ENCODE measurements at places on chromosomes 7 and 10. TPM values are rescaled to one million over a fixed set of nuclear protein-coding genes. Genes with fewer than 3 reads are reported as not detected.

- DNase-seq = no peak
- peaks cover 77% of the 10 kb centered on the region for H3K27me3 ChIP-seq
- H3K36me3 ChIP-seq = peaks cover 11% of the 10 kb centered on the region
- H3K27ac ChIP-seq = peak overlapping the region; percentile 30
Measured at GRCh38 chr10:76111986-76112825, 680.8 kb downstream of the LRMDA start.

DNA sequence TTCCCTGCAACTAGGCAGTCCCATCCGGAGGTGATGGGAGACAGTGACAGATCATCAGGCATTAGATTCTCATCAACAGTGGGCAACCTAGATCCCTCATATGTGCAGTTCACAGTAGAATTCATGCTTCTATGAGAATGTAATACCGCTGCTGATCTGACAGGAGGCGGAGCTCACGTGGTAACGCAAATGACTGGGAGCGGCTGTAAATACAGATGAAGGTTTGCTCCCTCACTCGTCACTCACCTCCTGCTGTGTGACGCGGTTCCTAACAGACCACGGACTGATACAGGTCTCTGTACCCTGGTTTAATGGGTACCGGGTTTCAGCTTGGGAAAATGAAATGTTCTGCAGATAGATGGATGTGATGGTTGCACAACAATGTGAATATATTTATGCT is 47.8 kb upstream of the PIK3AP1 start:
- no peaks in the 10 kb centered on the region for H3K4me1 ChIP-seq
- DNase-seq = no peak
- peaks cover 7% of the 10 kb centered on the region for H3K27me3 ChIP-seq
- H3K36me3 ChIP-seq = no peaks in the 10 kb centered on the region
- no peak overlapping the region for H3K4me3 ChIP-seq

DNA sequence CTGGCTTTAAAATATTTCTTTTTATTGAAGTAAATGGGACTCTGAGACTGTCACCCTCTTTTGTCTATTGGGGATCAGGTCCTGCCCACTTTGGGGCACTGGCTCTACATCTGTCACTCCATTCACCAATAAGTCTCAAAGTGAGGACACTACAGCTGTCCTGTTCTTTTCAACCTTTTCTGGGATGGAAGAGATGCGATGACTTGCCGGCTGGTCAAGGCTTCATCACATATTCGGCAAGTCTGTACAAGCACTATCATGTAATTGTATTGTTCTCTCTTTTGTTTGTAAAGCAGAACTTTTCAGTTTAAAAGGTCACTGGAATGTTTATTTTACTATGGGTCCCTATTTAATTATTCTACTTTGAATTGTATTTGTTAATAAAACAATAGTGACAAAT is 17.7 kb upstream of the SP8 start:
- H3K27ac ChIP-seq = no peak overlapping the region
- peaks cover 56% of the 10 kb centered on the region for H3K27me3 ChIP-seq
- no peaks in the 10 kb centered on the region for H3K4me1 ChIP-seq
- H3K36me3 ChIP-seq = no peaks in the 10 kb centered on the region

DNA sequence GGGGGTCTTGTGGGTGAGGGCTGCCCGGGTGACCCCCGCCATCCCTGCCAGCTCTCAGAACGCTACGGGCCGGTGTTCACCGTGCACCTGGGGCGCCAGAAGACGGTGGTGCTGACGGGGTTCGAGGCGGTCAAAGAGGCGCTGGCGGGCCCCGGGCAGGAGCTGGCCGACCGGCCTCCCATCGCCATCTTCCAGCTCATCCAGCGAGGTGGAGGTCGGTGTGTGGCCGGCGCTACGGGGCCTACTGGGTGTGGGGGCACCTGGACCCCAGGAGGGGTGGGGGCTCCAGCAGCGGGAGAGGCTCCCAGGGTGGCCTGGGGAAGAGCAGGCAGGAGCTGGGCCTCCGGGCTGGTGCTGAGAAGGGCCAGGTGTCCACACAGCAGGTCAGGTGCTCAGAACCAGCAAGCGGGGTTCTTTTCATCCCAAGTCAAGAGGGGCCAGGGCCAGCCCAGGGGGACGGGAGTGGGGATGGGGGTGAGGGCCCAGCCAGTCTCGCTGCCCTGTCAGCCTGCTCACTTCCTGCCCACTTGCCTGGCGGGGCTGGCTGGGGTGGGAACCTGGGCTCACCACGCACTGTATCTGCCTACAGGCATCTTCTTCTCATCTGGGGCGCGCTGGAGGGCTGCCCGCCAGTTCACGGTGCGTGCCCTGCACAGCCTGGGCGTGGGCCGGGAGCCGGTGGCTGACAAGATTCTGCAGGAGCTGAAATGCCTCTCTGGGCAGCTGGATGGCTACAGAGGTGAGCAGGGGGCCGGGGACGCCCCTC is 1.6 kb downstream of the CYP2W1 start:
- no peaks in the 10 kb centered on the region for H3K27me3 ChIP-seq
- no peak overlapping the region for H3K27ac ChIP-seq
- no peak overlapping the region for H3K4me3 ChIP-seq
- H3K4me1 ChIP-seq = peaks cover 5% of the 10 kb centered on the region
- DNase-seq = no peak

- H3K36me3 ChIP-seq = no peaks in the 10 kb centered on the region
- no peak overlapping the region for H3K27ac ChIP-seq
- DNase-seq = no peak
Measured at GRCh38 chr10:33120700-33121099, 162.7 kb upstream of the ITGB1 start.

DNA sequence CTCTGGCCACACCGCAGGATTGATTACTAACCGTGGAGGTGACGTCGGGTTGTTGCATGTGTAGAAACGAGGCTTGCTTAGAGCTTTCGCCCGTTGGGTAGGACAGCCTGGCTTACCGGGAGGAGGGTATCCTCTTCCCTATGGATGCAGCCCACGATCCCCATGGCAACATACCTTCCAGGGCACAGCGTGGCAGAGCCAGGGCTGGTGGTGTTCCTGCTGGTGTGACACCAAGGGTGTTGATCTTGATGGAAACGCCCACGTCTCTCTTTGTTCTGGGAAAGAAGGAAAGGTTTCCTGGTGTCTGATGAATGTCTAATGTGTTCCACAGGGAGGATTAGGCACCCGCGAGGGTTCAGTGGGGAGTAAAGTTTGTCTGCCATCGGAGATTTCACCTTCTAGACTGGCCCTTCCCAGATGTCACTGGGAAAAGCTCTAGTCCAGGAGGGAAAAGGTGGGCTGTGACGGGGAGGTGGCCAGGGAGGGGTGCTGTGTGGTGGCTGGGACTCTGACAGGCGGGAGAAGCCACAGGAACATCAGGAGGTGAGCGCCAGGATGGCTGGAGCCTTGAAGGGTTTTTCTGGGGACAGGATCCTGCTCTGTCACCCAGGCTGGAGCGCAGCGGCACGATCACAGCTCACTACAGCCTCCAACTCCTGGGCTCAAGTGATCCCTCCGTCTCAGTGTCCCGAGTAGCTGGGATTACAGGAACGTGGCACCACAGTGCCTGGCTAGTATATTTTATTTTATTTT is 102.1 kb downstream of the CUX1 start:
- peaks cover 17% of the 10 kb centered on the region for H3K36me3 ChIP-seq
- no peaks in the 10 kb centered on the region for H3K27me3 ChIP-seq
- H3K4me1 ChIP-seq = peaks cover 6% of the 10 kb centered on the region
- H3K4me3 ChIP-seq = no peak overlapping the region
- H3K27ac ChIP-seq = peak overlapping the region; percentile 46

Gene PRLHR
- total RNA-seq = 2.6 TPM

Gene SCIN
- total RNA-seq = 3.9 TPM

Gene VAX1
- total RNA-seq = 0.58 TPM
